Left hindlimb (tissue), 1 donor: ENCODE measurements at places on chromosomes 6 and 20.
A peak's percentile ranks its signal among the peaks of the same experiment; 100 is the strongest.

- DNase-seq: no peak
Observed at GRCh38 chr20:15594158-15594695, 979.0 kb downstream of the KIF16B start.

- DNase-seq: no peak
Observed at GRCh38 chr6:149221774-149222070, 95.8 kb upstream of the TAB2 start.

DNA sequence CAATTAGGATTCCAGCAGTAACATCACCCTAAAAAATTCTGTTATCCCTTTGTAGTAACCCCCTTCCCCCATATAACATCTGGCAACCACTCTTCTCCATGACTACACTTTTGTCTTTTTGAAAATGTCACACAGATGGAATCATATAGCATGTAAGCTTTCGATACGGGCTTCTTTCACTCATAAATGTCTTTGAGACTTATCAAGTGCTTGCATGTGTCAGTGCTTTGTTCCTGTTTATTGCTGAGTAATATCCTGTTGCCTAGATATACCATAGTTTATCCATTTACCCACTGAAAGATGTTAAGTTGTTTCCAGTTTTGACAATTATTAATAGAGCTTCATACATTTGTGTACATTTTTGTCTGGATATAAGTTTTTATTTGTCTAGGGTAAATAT, 10.4 kb upstream of the SNPH start:
- DNase-seq: no peak

DNA sequence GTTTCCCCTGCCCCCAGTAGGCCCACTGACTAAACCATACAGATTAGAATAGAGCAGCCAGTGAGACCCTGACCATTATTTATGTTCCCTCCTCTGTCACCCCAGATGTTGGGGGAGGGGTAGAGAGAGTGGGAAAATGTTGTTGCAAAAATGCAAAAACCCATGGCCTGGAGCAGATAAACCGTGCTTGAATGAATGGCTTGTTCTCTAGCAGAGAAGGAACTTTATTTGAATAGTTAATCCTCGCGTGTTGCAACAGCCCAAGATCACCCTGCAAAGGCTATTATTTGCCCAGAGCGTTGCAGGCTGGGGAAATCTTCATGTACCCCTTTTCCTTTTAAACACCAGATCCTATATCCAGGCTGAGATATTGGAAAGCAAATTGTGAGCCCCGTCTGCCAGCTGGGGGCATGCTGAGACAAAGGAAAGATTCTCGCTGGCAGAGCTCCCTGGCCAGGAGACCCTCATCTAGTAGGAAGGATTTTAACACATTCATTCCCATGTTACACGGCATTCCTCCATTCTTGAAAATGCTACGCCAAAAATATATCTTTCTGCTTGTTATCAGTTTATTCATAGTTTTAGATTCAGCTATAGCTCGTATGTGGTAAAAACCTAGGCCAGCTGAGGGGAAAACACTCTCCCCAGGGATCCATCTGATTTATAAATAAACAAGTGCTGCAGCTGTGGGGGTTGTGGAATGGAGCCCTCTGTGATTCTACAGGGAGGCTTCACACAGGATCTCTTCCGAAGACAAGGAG, 53.0 kb downstream of the LINC00237 start:
- no peak for DNase-seq

DNA sequence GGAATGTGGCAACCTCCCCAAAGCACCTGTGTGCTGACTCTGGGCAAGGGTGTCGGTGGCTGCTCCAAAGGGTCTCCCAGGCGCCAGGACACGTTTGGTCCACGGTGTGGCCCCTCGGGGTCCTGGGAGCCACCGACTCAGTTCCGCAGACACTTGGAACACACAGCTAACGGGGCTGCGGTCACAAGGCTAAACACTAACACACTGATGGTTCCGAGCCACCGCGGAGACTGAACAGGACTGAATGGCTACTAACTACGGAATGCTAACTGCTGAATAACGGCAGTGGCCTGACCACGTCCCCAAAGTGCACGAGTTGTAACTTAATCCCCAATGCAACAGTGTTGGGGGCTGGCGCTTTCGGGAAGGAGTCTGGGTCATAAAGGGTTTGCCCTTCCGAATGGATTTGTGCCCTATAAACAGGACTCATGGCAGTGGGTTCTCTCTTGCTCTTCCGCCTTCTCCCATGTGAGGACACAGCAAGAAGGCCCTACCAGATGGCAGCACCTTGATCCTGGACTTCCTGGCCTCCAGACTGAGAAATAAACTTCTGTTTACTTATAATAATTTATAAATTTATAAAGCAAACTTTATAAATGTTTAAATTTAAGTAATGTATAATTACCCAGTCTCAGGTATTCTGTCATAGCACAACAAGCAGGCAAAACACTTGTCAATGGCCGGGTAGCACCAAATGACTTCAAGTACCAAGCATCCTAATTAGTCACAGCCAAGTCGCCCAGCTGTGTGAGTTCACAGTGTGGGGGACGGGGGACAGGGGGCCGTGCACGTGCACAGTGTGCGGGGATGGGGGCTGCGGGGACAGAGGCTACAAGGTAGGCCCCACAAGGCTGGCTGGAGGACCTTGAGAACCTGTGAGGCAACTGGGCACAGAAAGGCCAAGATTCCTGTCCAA, 2.3 kb upstream of the EEF1A2 start:
- DNase-seq: no peak

DNA sequence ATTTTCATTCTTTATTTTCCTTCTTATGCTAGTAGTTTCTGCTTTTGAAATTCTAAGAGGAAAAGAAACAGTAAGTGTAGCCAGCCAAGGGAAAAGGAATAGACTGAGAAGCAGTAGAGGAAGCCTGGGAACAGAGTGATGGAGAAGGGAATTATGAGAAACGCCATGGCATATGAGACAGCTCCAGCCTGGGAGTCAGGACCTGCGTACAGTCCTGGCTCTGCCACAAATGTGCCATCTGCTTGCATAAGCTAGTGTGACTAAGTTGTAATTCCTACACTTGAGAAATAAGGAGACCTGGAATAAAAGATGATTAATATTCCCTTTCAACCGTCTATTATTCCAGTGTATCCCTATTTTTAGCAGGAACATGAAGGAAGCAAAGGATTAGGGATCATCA, 47.5 kb downstream of the OSTM1 start:
- no peak for DNase-seq

DNA sequence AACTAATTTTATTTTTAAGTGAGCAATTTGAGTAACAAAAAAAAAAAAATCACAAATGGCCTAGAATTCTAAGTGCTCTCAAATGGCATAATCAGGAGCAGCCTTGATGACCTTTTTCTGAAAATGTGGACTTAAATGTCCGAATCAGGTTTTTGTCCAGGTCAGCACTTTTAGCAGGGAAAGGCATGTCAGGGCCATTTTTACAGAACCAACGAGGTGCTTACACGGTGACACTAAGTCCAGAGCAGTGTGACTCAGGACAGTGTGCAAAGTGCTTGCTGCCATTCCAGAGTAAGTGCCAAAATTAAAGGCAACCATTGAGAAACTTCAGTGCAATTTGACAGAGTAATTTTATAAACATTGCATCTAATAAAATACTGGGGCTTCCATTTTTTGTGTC, 127.8 kb downstream of the KIF16B start:
- no peak for DNase-seq

DNA sequence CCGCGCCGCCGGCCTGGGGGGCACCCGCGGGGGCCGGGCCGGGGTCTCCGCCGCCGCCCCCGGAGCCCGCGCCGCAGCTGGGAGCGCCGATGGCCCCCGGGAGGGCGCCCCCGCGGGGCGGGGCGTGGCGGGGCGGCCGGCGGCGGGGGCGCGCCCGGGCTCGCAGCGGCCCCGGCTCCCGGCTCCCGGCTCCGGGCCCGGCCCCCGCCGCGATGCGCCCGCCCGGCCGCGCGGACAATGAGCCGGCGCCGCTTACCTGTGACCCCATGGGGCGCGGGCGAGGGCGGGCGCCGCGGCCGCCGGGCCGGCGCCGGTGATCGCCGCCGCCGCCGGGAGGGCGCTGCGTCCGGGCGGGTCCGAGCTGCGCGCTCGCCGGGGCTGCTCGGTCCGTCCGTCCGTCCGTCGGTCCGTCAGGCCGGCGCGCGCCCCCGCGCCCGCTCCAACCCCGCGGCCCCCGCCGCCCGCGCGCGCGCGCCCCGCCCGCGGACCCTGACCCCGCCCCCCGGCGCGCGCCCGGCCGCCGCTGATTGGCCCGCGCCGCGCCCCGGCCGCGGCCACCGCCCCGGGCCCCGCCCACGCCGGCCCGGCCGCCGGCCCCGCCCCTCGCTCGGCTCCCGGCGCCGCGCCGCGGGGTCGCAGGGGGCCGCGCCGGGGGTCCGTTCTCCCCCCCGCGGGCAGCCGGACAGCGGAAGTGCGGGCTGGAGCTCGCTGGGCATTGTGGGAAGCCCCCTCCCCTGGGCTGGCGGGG, at the start of gene ZBTB46:
ZBTB46 (minus strand) TSS at position 424 of the 748 bp plus-strand sequence. CDS start 40,507 bp downstream, outside the sequence.
- no peak for DNase-seq

GRCh38 chr6:152391179-152391880, 245.8 kb downstream of the SYNE1 start:
- no peak for DNase-seq

GRCh38 chr6:104954190-104954797, 2.6 kb upstream of the LIN28B start:
- no peak for DNase-seq

- no peak for DNase-seq
Observed at GRCh38 chr6:14468647-14469321, 351.2 kb downstream of the CD83 start.

GRCh38 chr20:62941792-62942191, 3.8 kb downstream of the GID8 start:
- DNase-seq: no peak

GRCh38 chr6:47253136-47253535, 56.6 kb downstream of the TNFRSF21 start:
- no peak for DNase-seq

DNA sequence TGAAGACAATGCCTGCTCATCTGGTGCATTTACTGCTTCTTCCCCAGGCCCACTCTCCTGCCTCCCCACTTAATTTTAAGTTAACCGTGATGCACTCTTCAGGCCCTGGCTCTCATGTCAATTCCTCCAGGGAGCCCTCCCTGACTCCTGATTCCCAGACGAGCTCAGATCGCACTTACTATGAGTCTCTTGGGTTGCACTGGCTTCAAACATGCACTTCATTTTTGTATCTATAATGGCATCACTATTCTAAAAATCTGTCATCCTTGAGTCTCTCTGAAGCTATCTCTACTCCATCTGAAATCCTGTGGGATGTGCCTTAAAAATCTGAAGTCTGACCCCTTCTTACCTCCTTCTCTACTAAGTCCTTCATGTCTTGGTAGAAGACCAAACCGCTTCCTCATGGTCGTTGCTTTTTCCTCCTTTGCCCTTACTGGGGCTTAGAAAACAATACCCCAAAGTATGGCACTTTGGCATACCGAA, 24.7 kb downstream of the COX4I2 start:
- DNase-seq: no peak

DNA sequence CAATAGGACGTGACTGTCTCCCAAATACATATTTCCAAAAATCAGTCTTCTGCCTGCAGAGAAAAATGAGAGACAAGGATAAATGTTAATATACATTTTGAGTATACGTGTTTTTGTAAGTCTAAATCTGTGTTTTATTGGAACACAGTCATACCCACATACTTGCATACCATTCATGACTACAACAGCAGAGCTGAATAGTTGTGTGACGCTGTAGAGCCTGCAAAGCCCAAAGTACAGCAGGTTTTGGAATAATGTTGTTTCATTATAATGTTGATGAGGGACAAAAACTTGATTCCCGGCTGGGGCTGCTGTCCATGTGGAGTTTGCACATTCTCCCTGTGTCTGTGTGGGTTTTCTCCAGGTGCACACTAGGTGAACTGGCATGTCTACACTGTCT, 23.8 kb upstream of the FBXO9 start:
- no peak for DNase-seq

DNA sequence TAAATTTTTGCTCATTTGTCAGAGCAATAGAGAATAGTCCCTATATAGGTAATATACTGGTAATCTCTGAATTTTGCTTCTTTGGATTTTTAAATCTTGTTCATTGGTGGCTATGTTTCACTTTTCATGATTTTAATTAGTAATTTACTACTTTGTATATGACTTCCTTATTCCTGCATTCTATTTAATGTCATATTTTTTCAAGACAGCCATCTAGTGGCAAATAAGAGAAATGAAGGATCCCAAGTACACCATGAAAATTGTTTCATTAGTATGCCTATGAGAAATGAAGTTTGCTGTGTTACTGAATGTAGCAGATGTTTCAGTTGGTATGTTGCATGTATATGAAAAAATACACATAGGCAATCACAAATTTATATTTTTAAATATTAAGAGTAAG, 82.4 kb downstream of the ZNF292 start:
- no peak for DNase-seq

DNA sequence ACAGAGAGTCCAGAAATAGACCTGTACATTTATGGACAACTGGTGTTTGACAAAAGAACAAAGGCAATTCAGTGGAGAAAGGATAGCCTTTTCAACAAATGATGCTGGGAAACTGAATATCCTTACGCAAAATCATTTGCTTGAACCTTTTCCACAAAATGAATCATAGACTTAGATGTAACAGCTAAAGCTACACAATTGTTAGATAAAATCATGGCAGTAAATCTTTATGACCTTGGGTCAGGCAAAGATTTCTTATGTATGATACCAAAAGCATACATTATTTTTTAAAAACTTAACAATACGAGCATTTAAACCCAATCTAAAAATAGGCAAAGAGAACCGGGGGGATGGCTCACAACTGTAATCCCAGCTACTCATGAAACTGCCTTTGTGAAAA, 73.5 kb upstream of the DST start:
- DNase-seq: no peak

DNA sequence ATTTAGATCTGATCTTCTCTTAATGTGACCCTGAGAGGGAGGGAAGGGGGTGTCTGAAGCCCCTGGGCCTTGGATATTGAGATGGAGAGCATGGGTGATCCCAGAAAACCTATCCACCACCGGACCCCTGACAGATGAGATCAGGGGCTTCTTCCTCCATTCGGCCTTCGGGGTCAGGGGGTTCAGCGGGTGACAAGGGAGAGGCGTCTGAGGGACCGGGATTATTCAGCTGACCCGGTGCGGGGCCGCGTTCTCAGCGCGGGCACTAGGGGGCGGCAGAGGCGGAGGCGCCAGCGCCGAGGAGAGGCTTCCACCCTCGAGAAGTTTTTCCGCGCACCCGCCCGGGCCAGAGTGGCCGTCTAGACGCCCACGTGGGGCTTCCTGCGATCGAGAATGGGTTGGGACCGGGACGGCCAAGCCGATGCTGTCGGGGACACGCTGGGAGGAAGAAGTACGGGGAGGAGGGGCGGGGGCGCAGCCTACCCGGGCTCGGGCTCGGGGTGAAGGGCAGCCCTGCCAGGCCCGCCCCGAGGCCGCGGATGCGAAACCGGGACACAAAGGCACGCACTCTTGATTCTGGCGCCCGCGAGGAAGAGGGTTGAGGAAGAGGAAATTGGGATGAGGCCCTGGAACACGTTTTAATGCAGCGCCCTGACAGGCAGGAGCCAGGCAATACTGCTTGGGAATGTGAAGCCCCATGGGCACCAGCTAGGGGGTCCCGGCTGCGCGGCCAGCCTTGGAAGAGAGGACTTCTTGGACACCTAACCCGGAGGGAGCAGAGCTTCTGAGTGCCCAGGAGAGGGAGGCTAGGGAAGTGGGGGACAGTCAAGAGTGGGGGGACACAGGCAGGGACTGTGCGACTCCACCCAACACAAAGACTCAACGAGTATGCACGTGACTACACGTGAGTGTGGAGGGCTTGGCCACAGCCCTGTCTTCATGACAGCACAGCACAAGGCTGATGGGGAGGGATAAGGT, 30.6 kb downstream of the COL11A2 start:
- peak; percentile 88 for DNase-seq
